ENCODE measurements at places on chromosomes 11 and 22. TPM values are rescaled to one million over a fixed set of nuclear protein-coding genes. Genes with fewer than 3 reads are reported as not detected.

DNA sequence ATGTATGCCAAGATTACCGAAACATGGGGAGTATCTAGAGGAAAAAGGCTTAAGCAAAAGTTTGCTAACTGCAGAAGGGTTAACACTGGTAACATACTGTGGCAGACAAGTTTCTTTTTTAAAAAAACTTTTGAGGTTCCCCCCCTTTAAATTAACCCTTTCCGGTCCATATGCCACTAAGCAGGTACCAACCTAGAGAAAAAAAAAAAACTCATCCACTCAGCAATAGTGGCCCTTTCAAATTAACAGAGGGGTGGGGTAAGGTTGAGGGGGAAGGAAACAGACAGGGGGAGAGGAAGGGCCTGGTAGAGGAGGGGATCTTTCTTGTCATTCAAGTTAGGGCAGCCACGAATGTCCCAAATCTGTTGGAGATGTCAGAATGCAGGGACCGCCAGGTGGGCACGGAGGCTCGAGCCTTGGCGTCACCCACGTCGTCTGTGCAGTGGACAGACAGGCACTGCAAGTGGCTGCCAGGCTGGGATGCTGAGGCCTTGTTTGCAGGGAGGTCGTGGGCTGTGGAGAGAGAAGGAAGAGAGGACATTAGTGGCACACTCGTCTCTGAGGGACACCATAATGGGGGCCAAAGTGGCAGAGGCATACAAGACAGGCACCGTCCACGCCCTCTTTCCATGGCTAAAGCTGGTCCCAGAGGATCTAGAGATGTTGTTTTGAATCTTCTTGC, 50.8 kb downstream of the MN1 start:
- no peak for DNase-seq

GRCh38 chr11:13852481-13852880, 110.0 kb upstream of the SPON1 start:
- no peak for DNase-seq

DNA sequence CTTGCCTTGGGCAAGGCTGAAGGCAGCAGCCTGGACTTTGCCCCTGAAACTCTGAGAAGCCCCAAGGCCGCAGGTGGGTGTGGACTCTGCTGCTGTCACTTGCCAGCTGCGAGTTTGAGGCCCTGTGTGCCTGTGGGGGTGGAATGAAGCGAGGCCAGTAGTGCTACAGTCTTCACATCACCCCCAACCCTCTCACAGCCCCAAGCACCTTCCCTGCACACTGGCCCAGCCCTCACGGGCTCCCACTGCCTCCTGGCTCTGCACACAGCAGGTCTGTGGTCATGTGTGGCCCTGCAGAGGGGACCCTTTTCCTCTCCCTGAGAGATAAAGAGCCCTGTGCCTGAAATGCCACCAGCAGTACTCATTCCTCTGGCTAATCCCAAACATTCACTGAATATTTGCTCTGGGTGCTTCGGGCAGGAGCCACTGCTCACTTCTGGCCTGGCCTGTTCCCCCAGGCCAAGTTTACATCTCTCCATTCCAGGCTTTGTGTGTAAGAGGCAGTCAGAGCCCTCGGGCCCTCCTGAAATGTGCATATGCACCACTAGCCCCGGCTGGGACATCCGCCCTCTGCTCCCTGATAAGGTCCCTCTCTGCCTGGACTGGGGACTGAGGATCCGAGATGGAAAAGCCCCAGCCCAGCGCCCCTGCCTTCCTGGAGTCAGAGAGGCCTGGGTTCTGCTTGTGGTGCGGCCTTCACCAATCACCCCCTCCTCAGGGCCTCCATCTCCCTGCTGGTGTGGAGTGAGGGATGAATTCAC, 17.7 kb downstream of the MGAT3 start:
- no peak for DNase-seq

GRCh38 chr11:78201096-78201818, 12.5 kb downstream of the USP35 start:
- no peak for DNase-seq

DNA sequence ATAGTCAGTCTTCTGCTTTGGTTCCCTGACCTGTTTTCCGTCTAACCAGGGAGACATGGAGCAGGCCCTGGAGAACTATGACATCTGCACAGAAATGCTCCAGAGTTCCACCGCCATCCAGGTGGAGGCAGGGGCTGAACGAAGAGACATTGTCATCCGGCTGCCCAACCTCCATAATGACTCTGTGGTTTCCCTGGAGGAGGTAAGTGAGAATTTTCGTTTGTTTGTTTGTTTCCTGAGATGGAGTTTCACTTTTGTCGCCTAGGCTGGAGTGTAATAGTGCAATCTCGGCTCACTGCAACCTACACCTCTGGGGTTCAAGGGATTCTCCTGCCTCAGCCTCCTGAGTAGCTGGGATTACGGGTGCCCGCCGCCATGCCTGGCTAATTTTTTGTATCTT, 52.9 kb downstream of the CABIN1 start:
- DNase-seq = no peak

DNA sequence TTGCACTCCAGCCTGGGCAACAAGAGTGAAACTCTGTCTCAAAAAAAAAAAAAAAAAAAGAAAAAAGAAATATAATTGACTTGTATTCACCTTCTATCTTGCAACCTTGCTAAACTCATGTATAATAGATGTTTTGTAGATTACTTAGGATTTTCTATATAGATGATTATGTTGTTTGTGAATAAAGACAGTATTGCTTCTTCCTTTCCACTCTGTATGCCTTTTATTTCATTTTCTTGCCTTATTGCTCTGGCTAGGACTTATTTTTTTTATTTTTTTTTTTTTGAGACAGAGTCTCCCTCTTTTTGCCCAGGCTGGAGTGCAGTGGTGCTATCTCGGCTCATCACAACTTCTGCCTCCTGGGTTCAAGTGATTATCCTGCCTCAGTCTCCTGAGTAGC, 29.7 kb upstream of the SOX10 start:
- no peak for DNase-seq

DNA sequence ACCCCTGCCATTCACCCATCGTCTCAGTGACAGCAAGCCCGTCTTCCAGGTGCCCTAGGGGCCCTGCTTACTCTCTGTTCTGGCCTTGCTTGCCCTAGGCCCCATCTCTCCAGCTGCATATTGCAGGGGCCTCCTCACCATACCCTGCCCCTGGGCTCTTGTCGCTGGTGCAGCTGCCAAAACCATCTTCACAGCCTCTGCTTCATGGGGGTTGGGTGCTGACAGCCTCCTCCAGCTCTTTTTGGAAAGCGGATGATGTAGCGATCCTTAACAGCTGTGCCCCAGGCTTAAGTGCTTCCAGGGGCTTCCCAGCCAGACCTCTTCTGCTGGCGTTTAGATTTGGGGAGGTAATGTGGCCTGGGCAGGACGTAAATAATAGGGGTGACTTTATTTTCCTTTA, 61.2 kb upstream of the SUSD2 start:
- DNase-seq = no peak

- no peak for DNase-seq
These were observed 18.2 kb downstream of the SLC5A4 start for GRCh38 chr22:32236970-32237369.

- no peak for DNase-seq
These were observed 221.1 kb downstream of the LARGE1 start for GRCh38 chr22:33699176-33699575.

DNA sequence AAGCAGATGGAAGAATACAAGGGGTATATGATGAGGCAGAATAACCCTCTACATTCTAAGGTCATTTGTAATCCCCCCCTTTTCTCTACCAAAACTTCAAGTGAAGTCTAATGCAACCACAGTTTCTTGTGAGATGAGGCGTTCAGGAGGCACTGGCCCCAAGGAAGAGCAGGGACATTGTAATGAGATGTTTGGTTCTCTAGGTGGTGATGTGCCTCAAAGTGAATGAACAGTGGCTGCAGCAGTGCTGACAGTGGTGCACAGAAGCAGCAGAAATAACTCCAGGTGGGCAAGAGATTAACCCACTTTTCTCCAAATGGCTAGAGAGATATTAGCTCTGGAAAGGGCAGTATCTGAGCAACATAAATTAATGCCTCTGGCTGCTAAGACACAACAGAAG, 33.8 kb downstream of the PDGFD start:
- no peak for DNase-seq

GRCh38 chr22:42229455-42230149, 40.9 kb downstream of the TCF20 start:
- DNase-seq = peak; percentile 25

Gene DLG2
- total RNA-seq = 0.26 TPM

Gene SNX32
- total RNA-seq = not detected

Gene ZBTB16
- total RNA-seq = 70.4 TPM
